Hepatocyte (in vitro differentiated cells): ENCODE measurements at places on chromosomes 2 and 18. TPM values are rescaled to one million over a fixed set of nuclear protein-coding genes. Genes with fewer than 3 reads are reported as not detected.
A peak's percentile ranks its signal among the peaks of the same experiment; 100 is the strongest.

- no peak for DNase-seq
These were observed 922.0 kb upstream of the NRXN1 start for GRCh38 chr2:51953931-51954330.

CCT4 gene
- 107 and 115 TPM in 2 replicates for total RNA-seq

DNA sequence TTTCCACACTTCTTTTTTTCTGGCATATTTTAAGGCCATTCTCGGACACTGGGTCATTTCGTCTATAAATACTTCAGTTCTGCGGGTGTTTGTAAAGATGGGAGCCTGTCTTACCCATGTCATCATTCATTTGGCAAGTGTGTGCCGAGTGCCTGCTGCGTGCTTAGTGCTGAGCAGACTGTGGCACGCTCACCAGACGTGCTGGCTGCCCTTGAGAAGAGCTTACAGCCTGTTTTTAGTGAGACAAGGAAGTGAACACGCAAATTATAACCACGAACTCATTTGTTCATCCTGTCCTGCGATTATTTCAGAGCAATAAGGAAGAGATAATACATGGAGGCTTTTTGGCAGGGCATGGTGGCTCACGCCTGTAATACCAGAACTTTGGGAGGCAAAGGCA lies 10.4 kb upstream of the STON1 start:
- DNase-seq, result no peak

OTOS gene
- 0.50 TPM in 1 of 2 replicates, not detected in the other for total RNA-seq

ERFE gene
- 0.27 TPM in 1 of 2 replicates, not detected in the other for total RNA-seq

FOXD4L1 gene
- 0.12 and 0.20 TPM in 2 replicates for total RNA-seq

GRCh38 chr2:85400541-85401463 lies 9.4 kb downstream of the CAPG start:
- DNase-seq, result no peak

LYPD1 gene
- total RNA-seq, result 23.1 and 25.1 TPM in 2 replicates

DNA sequence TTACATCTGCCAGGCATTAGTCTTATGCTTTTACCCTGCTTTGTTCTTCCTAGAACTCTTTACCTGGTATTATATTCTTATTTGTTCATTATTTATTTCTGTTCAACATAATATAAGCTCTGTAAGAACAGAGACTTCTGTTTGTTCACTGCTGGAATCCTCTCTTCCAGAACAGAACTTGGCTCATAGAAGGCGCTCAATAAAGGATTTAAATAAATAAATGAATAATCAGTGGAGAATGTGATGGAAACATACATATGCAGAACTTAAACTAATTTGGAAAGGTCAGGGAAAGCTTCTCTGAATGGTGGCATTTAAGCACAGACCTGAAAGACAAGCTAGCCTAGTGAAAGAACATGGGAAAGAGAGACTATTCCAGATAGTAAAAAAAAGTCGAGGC lies 24.3 kb downstream of the NCKAP1 start:
- no peak for DNase-seq

DNA sequence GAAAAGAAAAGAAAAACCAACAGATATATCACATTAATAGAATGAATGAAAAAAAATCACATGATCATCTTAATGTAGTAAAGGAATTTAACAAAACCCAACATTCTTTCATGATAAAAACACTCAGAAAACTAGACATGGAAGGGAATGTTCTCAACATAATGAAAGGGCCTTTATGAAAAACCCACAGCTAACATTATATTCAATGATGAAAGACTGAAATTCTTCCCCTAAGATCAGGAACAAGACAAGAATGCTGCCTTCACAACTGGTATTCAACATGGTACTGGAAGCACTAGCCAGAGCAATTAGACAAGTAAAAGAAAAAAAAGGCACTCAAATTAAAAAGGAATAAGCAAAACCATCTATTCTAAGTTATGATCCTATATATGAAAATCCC lies 28.5 kb upstream of the EMILIN2 start:
- DNase-seq, result no peak

C18orf63 gene
- not detected in 2 replicates for total RNA-seq

- peak; percentile 63 for DNase-seq
These were observed 127.2 kb upstream of the MAPRE2 start for GRCh38 chr18:34913837-34914661.

DNA sequence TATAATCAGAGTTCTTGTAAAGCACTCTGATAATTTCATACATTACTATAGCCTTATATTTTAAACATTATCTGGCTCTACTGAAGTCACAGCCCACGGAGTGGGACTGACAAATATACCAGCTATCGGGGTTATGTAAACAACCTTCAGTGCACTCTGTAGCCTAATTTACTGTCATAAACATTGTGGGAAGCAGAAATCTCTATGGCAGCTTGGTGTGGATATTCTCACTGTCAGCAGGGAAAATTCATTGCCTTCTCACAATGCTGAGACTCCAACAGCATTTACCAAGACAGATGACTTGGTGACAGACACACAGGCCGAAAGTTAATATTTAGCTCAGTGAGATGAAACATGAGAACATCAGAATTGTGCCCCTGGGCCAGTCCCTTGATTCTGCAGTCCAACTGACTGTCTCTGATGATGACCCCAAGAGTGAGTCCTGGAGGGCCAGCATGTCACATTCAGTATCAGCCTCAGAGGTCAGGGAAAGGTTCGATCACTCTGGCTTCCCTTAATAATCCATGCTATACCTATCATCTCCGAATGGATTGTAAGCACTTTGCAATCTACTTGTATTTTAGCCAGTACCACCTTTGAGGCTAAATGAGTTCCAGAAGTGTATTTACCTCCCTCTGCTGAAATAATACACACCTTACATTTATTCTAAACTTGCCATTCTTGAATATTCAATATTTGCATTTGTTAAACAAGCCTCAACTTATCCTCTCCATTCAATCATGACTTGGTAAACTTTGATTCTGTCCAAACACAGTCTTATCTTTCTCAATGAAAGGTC lies 146.2 kb upstream of the OSR1 start:
- peak; percentile 26 for DNase-seq

DNA sequence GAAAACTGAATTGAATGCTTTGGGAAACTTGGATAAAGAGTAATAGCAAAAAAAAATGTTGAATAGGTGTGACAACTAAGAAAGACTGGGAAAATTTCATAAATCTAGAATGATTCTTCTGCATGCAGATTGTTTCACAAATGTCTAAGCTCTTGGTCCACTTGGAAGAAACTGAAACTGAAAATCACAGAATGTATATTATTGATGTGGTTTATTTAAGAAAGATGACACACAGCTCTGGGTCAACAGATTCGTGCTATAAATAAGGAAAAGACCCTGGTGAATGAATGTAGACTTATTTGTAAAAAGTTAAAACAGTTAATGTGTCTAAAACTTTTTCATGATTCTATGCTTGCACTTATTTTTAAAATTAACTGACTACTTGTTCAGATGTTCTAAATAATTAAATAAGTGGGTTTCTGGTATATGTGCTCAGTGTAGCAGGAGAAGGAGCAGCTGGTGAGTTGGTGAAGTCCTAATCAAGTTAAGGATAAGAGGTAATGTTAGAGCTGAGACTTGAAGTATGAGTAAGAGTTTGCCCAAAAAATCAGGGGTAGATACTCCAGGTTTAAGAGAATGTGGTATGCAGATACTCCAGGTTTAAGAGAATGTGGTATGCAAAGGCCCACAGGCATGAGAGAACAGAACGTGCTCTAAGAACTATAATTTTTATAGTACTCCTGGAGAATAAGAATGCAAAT lies 24.5 kb downstream of the UGP2 start:
- DNase-seq, result no peak

DSG4 gene
- 0.12 and 0.23 TPM in 2 replicates for total RNA-seq

- no peak for DNase-seq
These were observed 7.9 kb downstream of the AFTPH start for GRCh38 chr2:64532030-64532429.

GRCh38 chr2:219082332-219082958 lies 21.7 kb upstream of the IHH start:
- no peak for DNase-seq

DNA sequence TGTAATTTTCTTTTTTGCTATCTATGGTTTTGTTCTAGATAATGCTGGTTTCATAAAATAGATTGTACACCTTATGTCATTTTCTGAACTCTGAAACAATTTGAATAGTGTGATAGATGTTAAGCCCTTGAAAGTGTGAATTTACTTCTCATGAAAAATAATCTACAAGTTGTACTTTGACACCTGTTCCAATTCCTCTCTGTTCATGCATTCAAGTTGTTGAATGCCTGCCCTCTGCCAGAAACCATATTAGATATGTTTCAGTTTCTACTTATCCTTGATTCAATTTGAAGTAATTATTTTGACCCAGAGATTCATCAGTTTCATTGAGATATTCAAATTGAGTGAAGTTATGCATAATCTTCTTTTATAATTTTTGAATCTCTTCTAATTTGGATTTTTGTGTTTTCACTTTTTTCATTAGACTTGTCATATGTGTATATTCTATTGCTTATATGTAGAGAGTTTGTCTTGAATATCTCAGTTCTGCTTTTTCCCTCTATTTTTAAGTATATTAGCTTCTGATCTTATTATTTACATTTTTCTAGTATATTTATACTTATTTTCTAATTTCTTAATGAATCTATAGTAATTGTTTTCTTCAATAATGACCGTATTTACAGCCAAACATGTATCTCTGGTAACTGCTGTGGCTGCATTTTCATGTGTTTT lies 143.3 kb upstream of the TACR1 start:
- DNase-seq, result no peak

DNA sequence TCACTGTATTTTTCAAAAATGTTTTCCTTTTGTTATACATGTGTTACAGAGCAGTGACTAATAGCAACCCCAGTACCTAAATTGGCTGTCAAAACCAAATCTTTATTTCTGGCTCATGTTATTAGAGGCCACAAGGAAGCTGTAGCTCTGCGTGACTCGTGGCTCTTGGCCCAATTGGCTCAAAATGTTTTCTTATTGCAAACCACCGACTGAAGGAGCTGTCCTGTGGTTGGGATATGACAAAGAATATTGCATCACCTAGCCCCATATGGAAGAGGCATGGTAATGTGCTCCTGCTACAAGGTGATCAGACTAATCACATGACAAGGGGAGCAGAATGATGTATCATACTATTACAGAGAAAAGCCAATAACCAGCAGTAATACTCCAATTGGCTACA lies 1058.5 kb downstream of the CBLN2 start:
- no peak for DNase-seq

DNA sequence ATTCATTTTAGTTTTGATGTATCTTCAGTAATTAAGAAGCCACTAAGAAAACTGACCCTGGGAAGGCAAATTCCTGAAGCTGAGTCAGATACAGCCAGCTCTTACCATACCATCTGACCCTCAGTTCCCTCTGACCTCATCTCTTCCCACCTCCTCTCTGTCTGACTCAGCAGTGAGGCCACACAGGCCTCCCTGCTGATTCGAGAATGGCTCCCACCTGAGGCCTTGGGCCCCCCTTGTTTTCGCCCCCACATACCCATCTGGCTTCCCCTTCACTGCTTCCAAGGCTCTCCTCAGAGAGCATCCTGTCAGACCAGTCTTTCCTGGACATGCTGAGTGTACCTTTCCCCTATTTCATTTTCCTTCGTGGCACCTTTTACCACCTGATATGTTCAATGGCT lies 71.0 kb upstream of the CYP1B1 start:
- peak; percentile 86 for DNase-seq

GRCh38 chr2:242040681-242041080 lies 171.2 kb downstream of the RTP5 start:
- DNase-seq, result no peak

GRCh38 chr2:159164457-159164911 lies 122.0 kb downstream of the WDSUB1 start:
- DNase-seq, result no peak

SETBP1 gene
- total RNA-seq, result 20.1 and 21.1 TPM in 2 replicates

DNA sequence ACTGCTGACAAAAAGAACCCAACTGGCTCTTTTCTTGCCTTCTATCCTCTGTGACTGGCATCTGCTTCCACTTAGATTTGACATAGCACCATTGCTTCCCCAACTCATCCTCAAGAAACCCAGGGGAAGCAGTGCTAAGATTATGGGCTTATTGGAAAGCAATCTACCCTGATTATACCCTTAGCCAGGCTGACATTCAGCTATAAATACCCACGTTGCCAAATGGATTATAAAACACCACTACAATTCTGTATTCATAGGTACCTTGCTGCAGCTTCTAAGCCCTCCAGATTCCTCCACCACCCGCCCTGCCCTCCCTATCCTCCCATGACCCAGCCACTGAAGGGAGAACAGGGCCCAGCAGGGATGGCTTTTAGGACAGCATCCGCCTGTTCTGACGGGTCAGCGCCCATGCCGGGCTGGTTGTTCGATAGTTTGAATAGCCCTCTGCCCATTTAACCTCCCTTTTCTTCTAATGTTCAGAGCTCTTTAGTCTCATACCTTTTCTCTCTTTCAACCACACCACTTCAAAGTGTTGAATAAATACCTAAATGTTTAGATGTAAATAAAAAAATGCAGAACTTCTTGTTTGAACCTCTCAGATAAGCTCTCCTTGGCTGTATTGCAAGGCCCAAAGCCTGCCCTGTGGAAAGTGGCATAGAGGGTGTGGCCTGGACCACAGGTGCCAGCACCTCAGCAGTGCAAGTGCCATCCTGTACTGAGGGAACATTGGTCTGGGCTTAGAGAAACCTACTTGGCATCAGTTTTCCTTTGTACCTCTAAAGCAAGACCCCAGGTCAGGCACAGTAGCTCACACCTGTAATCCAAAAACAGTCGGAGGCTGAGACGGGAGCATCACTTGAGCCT lies 86.6 kb upstream of the RGPD5 start:
- no peak for DNase-seq

DNA sequence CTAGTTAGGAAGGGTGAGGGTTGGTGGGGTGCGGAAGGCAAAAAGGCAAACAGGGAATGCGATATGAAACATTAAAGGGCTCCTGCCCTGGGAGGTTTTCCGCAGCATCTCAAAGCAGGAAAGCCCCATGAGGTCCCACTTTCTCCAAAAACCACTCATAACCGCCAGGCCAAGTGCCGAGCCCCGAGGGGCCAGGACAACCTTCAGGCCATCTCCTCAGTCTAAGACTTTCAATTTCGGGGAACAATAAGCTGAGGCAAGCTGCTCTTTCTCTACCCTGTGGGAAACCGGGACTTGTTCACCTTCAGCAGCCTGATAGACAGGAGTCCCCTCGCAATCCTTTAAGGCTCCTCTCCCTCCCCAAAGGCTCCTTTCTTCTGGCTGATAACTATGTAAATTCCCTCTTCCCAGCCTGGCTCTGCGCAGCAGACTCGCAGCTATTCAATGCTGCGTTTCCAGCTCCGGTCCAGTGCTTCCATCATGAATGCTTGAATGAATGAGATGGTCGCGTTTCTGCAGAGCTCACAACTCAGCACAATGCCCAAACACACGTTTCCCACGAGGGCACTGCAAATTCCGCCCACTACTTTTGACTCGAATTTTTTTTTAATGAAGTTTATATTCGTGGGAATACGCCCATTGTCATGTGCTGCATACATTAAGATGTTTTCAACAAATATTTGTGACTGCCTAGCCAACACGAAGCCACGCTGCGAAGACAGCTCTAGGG lies 1.4 kb downstream of the LAMA1 start:
- DNase-seq, result peak; percentile 31

GRCh38 chr2:220090050-220090449 lies 462.6 kb downstream of the SLC4A3 start:
- DNase-seq, result no peak

DNA sequence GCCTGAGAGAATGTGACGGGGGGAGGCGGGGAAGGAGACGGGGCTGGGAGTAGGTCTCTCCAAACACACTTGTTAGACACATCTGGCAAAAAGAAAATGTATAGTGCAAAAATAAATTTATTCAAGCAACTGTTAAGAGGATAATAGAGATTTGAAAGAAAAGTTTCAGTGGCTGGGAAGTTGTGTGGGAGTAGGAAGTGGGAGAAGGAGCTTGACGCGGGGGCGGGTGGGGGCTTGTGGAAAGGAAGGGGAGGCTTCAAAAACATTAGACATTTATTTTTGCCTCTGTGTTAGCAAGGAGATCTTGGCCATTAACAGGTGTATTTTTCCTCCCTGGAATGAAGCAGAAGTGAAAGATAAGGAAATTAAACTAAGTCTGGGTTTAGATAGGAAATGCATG lies 90.3 kb downstream of the KLF7 start:
- no peak for DNase-seq

SP140L gene
- 4.0 and 8.1 TPM in 2 replicates for total RNA-seq
